Activated CD8-positive, alpha-beta memory T cell treated with anti-CD3 and anti-CD28 coated beads for 1 hour (primary cell): ENCODE measurements at places on chromosomes 4 and X.

GRCh38 chr4:87545052-87545451, 15.9 kb upstream of the SPARCL1 start:
- DNase-seq = no peak

DNA sequence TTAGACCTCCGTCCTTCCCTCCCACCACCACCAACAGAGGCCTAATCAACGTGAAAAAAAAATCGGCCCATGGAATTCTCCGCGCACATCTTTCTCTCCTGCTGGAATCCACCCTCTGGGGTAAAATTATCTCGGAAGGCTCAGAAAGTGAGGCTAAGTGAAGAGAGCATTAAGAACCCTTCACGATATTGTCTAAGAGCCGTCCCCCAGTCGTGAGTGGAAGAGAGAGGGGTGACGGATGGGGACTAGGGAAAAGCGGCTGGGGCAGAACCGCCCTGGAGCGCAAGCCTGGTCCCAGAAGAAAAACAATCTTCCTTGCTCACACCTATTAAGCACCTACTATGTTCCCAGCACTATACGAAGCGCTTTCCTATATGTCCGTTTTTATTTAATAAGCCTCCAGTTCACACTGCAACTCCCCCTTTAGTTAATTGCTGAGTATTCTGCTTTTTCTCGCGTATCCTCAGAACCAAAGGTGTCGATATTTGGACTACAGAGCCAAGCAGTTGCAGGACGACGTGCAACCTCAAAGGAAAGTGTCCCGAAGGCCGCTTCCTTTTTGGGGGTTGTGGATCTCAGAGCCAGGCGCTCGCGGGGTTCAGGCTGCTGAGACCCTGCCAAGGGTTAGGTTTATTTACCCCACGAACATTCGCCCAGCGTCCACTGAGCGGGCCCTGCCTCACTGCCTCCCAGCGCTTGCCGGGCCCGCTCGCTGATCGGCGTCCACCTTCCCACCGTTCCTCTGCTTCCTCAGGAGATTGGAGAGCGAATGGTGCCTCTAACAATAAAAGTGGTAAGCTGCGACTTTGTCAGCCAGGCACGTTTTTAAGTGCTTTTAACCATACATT, 889 bp downstream of the MGARP start:
- no peak for DNase-seq

- no peak for DNase-seq
These were observed 65.3 kb upstream of the SHISA3 start for GRCh38 chr4:42331914-42332368.

DNA sequence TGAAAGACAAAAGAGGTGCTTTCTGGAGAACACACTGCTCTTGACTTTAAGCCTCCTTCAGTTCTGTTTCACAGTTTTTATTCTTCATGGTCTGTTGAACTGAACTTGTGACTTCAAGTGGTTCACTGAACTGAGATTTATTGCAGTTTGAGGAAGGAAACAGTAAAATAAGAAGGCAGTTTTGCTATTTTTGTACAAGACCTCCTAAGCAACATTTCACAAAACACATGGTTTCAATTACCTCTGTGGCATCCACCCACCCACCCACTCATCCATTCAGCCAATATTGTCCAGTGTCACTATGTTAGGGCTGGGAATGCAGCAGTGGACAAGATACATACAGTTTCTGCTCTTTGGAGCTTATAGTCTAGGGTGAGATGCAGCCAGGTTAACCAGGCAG, 131.3 kb downstream of the IL1RAPL2 start:
- no peak for DNase-seq

DNA sequence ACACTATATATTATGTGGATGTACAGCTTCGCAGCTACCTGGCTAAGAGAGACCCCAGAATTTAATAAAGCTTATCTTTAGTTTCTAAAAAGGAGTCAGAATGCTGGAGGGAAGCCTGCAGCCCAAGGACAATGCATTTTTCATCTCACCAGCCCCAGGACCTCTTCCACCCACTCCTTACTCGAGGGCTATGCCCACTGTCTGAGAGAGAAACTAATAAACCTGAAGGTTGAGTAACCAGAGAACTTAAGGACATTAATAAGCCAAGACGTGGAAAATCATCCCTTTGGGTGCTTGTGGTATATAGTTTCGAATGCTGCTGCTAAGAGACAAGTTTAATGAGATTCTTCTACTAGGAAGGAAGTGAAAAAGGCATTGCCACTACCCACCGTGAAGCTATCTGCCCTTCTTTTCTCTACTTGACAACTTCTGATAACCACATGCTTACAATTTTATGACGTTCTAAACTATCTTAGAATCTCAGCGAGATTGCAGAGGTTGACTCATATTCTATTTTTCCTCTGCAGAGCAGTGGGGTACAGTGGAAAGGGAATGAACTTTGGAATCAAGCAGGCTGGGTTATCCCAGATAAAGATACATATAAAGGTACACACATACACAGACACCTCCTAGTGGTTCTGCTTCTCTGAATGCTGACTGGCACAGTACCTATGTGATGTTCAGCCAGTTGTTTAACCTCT, 3.3 kb downstream of the RELL1 start:
- no peak for DNase-seq

GRCh38 chrX:21014326-21014725, 359.9 kb upstream of the CNKSR2 start:
- DNase-seq = no peak

DNA sequence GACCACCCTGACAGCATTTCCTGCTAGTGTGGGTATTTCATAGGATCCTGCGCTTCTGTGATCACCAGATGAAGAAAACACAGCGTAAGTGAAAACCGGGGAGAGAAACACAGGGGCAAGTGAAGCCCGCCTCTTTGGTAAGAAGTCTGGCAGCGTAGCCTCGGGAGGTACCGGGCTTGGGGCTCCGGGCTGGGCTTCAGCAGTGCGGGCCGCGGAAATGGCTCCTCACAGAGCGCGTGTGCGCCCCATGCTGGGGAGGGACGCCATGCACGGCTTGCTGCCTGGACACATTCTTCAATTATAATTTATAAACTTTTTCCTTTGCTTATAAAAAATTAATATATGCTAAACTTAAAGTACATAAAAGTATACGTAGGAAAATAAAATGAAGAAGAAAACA, 151.5 kb downstream of the AFAP1 start:
- no peak for DNase-seq

DNA sequence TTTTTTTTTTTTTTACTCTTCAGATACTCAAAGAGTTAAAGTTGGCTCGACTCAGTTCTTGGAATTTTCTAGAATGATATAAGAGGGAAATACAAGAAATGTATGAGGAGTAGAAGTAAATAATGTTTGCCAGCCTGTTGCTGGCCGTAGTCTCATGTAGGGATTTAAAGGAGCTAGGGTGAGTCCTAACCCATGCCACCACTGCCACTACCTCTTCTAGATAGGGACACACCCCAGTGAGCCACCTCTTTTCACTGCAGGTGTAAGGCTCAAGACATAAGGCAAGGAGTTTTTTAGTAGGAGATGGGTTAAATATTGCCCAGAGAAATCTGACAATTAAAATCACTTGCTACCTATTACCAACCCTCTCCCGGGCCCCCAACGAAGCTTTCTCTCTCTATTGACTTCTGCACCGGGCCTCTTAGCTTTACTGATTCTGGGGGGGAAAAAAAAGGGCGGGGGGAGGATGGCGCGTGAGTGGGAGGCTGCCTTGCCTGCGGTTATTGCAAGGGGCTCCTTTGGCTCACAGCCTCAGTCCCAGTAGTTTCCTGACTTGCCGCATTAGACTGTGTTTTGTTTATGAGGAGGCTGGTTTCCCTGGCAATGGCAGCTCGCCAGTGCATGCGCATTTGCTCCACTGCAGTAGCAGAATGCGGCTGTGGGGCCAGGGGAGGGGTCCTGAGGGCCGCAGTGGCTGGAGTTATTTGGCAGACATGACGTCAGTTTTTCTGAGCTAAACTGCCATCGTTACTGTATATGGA, 3.0 kb downstream of the LINC00632 start:
- DNase-seq = no peak

- DNase-seq = no peak
These were observed 1000.7 kb downstream of the STIM2 start for GRCh38 chr4:27861381-27861787.

DNA sequence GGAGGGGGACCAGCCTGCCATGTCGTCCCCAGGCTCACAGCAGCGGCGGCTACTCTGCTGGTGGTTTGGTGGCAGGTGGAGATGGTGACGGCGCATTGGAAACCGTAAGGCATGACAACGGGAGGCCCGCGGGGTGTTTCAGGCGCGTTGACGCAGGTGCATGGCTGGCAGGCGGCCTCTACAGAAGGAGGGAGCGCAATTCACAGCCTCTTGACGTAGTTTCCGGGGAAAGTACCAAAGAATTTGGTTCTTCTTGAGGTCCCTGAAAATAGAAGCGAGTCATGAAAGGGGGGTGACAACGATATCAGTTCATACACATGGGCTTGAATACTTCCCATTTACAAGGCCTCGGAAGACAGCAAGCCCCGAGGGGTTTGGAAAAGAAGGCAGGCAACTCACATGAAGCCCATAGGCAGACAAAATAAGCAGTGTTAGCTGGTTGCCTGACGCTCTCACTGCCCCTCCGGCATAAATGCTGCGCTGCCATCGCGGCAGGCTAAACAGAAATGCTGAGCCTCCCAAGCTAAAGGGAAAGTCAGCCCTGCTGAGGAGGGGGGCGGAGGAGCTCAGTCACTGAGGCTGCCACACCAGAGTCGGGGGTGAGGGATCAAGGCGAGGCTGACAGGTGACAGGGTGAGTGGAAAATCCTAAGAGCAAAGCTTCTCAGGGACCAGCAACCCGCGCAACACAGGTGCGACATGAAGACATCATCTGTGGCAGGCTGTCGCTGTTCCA, 52.3 kb upstream of the PDLIM3 start:
- peak; percentile 45 for DNase-seq

GRCh38 chrX:30282527-30282926, 26.7 kb downstream of the NR0B1 start:
- no peak for DNase-seq

GRCh38 chr4:154366956-154367355, 124.6 kb downstream of the DCHS2 start:
- no peak for DNase-seq

DNA sequence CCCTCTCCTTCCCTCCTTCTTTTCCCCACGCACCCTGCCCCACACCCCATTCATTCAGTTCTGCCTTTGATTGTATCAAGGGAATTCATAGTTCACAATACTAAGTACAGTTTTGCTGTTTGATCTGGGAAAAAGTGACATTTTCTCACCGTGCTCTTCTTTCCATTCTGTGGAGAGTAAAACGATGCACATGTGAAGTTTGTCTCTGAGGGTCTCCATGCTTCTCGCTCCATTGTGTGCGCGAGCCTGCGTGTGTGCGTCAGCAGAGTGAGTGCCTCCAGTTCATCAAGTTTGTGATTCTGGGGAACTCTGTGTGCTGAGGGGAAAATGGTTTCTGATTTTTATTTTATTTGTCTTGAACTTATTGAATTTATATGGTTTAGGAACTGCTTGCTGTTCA, 1.9 kb downstream of the STK26 start:
- no peak for DNase-seq

- DNase-seq = no peak
These were observed 15.9 kb upstream of the PIM2 start for GRCh38 chrX:48934581-48935300.

- DNase-seq = no peak
These were observed 712.9 kb upstream of the LCORL start for GRCh38 chr4:18734405-18734804.

GRCh38 chrX:136635235-136635634, 12.7 kb upstream of the CD40LG start:
- no peak for DNase-seq

DNA sequence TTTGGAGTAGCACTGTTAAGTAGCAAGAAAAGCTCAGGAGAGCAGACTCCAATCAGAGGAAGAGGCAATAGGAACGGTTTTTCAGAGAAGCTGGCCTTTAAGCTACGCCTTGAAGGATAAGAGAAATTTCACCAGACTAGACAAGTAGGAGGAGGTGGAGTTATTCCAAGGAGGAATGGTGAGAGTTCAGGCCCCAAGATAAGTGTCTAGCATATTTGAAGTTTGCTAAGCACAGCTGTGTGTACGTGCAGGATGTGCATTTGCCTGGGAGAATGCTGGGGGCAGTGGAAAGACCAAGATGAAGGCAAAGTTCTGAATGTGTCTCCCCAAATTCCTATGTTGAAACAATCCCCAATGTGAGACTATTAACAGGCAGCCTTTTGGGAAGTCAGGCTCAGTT, 91.6 kb downstream of the SOWAHB start:
- DNase-seq = no peak

GRCh38 chrX:31355206-31355955, 283.5 kb upstream of the FTHL17 start:
- DNase-seq = no peak

DNA sequence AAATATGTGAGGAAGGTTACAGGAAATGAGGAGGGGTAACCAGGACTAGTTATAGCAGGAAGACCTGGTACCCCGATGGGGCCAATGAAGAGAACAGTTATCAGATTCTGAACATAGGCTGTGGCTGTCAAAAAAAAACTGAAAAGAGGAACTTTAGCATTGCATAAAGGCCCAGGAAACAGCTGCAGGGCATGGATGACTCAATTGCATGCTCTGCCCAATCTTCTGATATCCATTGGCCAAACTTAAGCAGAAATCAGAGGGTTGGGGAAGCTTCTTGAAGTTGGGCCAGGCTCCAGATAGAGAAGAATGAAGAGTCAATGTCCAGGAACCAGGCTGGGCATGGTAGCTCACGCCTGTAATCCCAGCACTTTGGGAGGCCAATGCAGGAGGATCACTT, 1222.4 kb upstream of the PRKX start:
- no peak for DNase-seq

- no peak for DNase-seq
These were observed 417.4 kb downstream of the SPOCK3 start for GRCh38 chr4:166816890-166817289.

DNA sequence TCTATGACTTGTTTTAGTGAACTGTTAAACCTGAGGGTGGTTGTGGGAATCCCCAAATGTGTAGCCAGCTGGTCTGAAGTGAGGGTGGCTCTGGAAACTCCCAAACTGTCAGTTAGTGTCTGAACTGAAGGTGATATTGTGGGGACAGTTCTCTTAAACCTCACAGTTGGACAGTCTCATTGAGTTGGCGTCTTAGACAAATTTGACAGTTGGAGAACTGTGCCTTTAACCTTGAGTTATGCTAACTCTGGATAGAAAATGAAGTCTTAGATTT, 20.7 kb upstream of the CTSO start:
- no peak for DNase-seq

DNA sequence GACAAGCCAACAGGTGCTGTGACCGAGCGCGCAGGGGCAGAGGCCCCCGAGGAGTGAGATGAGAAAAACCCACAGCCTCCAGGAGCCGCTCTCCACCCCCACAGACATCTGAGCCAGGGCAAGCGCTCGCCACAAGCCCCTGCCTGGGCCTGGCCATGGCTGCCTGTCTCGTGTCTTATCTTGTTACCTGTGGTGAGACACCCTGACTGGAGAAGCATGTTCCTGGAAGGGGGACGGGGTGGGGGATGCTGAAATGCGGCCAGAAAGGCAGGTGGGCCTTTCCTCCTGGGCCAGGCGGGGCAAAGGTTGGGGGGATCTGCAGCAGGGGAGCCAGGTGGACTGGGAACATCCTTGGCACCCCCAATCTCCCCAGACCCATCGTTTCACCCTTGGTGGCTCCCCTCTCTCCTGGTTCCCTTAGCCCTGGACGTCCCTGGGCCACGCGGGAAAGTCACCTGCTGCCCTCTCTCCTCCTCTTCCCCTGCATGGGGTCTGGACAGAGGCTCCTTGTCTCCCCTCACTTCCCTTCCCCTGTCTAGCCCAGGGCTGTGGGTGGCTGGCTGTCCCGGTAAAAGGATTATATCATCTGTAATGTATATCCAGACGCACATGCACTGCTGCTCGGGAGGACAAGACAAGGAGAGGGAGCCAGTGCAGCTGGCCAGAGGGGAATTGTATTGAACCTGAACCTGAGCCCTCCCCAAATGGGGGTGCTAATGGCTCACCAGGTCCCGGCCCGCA, 8.4 kb upstream of the DUSP9 start:
- no peak for DNase-seq

GRCh38 chrX:3563451-3563850, 150.0 kb downstream of the PRKX start:
- DNase-seq = no peak
